Activated CD4-positive, alpha-beta T cell treated with anti-CD3 and anti-CD28 coated beads, Interleukin-2, amount 50 U/mL, for 1 hour (primary cell): ENCODE measurements at places on chromosomes 5 and 9.
A peak's percentile ranks its signal among the peaks of the same experiment; 100 is the strongest.

DNA sequence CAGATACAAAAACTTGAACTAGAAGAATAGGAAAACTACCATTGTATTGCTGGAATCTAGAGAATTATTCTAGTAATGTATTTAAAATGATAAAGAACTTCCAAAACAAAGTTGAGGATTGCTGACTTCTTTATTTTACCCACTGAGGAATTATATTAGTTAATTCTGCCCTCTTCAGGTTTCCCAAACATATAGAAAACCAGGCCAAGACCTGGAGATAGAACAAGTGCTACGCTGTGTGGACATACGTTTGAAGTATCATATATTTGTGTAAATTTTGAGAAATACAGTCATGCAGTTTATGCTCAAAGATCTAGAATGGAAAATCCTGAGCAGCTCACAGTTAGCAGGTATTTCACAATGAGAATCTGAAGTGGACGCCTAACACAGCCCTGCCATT is 162.3 kb upstream of the CYLC2 start:
- no peak for DNase-seq

DNA sequence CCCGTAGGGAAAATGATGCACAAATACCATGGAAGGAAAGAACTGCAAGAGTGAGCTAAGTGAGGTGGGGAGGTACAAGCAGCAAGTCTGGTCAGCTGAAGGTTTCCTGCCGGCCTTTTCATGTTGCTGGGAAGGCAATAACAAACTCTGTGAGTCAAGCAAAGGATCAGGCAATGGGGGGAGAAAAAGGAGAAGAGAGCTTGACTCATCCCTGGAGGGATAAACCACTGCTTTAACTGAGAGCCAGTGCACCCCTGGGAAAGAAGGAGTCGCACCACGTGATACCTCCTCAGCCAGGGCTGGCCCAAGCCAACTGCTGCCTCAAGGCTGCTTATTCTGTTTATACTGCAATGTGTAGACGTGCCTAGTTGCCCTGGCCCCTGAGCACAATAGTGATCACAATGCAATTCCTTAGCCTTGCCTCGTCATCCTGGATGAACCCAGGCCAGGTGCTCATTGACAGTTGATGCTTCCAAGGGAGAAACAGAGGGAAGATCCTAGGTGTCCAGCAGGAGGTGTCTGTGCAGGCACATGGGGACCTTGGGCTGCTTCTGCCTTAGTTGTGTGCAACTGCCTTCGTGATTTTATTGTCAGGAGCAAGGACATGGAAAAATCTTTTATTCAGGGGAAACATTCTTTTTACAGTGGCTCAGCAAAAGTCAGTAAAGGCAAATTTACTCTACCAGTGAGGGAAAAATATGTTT is 203.0 kb upstream of the TUT7 start:
- DNase-seq: no peak

GRCh38 chr9:33908749-33909148 is 91.8 kb downstream of the UBE2R2 start:
- no peak for DNase-seq

GRCh38 chr5:15526413-15526812 is 26.4 kb downstream of the FBXL7 start:
- DNase-seq: no peak

DNA sequence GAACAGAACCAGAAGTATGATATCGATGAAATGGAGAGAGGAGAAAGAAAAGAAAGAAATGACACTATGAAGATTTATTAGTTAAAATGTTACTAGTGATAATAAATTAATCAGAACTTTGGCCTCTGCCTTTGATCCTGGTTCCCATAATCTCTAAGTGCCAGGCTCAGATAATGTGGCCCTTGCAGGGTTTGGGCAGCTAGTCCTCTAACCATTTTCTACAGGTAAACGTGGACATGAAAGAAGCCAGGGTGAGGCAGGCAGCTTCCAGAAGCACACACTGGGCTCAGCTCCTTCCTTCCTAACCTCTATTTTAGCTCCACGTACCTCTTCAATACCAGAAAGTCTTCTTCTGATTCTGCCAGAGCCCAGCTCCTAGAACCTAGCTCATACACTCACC is 30.6 kb downstream of the SYK start:
- DNase-seq: no peak

GRCh38 chr9:131625790-131626670 is 80.7 kb downstream of the PRRT1B start:
- DNase-seq: no peak

GRCh38 chr9:79591458-79591857 is 19.7 kb downstream of the TLE4 start:
- no peak for DNase-seq

DNA sequence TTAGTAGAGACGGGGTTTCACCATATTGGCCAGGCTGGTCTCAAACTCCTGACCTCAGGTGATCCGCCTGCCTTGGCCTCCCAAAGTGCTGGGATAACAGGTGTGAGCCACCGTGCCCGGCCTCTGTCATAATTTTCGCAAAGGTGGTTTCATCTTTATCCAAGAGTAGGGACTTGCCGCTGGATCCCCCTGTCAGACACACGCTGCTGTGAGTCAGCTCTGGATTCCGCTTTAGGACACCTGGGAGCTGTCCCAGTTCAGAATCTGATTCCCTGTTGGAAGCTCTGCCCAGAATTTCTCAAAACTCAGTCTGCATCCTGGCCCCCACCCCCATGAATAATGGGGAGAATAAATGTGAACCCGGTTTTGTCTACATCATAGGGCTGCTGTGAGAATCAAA is 17.9 kb upstream of the GRHPR start:
- DNase-seq: no peak

DNA sequence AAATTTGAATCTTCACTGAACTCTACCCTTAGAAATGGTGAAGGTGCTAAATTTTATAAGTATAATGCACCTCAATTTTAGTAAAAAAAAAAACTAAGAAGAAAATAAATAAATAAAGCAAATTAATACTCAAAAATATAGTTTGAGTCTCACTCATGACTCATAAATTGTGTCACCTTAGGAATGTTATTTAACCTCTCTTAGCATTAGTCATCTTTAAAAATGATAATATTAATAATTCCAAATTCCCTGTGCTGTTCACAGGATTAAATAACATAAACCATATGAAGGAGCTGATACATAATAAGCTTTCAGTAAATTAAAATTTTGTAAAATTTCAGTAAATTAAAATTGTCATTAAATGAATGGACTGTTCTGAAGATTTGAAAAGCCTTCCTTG is 339.8 kb upstream of the RGMB start:
- DNase-seq: no peak

DNA sequence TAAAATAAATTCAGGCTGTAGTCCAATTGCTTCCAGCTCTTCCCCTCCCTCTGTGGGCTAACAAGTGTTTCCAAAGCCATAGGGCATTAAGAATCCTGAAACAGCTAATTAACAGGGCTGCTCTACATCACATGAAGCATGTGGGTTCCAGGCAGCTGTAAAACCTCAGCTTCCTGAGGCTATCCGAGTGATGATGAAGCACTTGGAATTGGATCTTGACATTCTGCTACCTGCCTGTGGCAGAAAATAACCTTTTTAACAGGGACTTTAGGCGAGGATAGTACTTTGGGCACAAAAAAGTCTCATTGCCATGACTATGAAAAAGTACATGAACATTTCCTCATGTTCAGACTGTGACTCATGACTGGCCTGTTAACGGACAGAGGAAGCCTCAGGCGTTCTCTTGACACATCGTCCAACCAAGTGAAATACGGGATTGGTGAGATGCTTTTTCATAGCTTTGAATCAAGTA is 107.2 kb downstream of the PDE4D start:
- no peak for DNase-seq

DNA sequence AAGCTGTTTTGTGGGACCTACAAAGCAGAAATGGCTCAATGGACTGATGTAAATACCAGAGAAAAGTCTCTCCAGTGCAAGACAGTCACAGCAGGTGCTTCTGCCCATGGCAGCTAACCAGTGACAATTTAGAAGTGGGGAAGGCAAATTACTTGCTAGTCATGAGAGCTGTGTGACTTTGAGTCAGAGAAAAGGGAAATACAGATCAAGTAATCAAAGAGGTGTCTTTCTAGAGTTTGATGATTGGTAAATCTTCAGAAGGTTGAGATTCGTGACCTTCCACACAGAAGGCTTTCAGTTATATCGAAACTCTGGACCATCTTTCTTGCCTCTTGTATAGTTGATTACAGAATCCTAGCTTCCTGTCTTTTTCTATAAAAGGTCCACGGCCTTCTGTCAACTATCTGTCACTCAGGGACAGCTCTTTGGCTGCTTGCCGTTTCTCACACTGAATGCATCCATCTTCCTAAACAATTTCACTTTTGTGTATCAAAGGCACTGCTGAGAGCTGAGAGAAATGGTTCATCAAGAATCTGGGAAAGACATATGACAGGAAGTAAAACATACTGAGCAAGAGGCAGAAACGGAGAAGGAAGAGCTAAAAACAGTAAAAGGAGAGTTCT is 993.9 kb upstream of the ACO1 start:
- DNase-seq: no peak

DNA sequence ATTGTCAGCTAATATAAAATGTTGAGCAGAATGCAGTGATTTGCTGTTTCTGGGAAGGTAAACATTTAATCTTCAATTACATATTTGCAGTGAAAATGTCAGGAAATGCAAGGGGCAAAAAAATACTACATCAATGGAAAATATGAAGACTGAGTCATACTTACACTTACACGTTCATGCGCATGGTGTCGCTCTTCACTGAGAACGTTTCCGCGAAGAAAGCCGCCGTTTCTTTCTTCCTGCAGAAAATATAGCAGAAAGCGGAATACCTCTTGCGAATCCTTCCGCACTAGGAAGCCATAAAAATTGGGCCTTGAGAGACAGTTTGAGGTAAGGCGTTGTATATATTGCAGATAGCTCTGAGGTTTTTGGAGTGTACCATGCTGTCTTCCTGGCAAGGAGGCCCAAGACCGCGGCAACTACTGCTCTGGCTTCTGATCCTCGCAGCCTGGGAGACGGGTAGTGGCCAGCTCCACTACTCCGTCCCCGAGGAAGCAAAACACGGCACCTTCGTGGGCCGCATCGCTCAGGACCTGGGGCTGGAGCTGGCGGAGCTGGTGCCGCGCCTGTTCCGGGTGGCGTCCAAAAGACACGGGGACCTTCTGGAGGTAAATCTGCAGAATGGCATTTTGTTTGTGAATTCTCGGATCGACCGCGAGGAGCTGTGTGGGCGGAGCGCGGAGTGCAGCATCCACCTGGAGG is at the start of gene PCDHA13:
PCDHA13 (plus strand) TSS at position 236 of the 702 bp plus-strand sequence; CDS start at position 381, 145 bp downstream.
- DNase-seq: no peak

- peak; percentile 83 for DNase-seq
Measured at GRCh38 chr5:141992349-141992963, 20.4 kb downstream of the GNPDA1 start.

DNA sequence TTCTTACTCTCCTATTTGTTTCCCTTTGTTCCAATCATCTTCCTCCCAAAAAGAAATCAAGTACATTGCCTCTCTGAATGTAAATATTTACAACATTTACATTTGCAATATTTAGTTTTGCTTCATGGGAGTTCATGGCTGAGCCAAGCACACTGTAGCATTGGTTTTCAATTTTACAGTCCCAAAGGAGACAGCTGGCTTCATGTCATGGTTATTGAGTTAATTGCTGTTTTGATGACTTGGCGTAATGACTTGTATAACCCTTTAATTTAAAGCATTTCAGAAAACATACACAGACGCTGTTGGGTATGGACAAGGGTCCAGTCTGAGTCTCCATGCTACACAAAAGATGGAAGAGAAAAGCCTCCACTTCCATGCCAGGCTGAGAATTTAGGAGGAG is 25.6 kb upstream of the VLDLR start:
- no peak for DNase-seq

GRCh38 chr5:146039420-146039819 is 66.0 kb downstream of the PLAC8L1 start:
- no peak for DNase-seq

GRCh38 chr9:93171261-93171990 is 12.5 kb upstream of the WNK2 start:
- no peak for DNase-seq

- no peak for DNase-seq
Measured at GRCh38 chr5:153713943-153714342, 223.5 kb downstream of the GRIA1 start.

- no peak for DNase-seq
Measured at GRCh38 chr5:73499756-73500155, 1.5 kb downstream of the BTF3 start.

DNA sequence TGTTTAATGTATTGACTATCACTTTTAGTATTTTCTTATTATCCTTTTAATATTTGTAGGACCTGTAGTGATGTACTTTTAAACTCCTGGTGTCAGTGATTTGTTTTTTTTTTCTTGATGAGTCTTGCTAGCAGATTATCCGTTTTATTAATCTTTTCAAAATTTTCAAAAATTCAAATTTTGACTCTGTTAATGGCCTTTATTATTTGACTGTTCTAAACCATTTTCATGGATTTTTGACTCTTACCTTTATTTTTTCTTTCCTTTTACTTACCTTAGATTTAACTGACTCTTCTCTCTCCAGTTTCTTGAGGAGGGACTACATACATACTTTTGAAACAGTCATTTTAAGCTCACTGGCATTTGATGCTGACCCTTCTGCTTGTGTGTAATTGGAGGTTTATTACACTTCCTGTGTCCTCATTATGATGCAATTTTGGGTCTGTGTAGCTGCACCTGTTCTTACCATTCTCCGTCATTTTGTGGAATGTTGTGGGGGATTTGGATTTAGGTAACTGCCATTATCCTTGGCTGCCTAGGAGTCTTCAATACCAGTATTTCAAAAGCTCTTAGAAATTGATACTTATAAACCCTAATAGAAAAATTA is 32.0 kb upstream of the EXOC3 start:
- no peak for DNase-seq

- no peak for DNase-seq
Measured at GRCh38 chr5:155631116-155631515, 617.6 kb downstream of the KIF4B start.

- no peak for DNase-seq
Measured at GRCh38 chr5:7763621-7764072, 87.3 kb downstream of the CFAP90 start.

- DNase-seq: no peak
Measured at GRCh38 chr5:72353046-72353445, 32.9 kb downstream of the PTCD2 start.

- no peak for DNase-seq
Measured at GRCh38 chr9:2745560-2746380, 28.5 kb downstream of the KCNV2 start.

DNA sequence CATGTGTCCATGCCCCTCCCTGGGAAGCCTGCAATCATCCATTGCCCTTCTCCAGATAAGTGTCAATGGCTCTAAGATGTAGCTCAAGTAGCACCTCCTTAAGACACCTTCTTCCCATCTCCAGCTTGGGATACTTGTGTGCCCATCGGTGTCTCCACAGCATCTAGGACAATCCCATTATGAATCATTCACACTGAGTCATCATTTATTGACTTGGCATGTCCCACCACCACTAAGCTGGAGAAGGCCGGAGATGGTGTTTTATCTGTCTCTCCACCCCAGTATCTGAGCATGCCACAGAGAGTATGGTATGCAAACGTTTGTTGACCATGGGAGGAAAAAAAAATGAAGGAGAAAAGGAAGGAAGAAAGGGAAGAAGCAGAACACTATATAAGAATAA is 342.2 kb downstream of the TRIM32 start:
- no peak for DNase-seq
